ENCODE measurements at places on chromosomes 6 and 20. TPM values are rescaled to one million over a fixed set of nuclear protein-coding genes. Genes with fewer than 3 reads are reported as not detected.

DNA sequence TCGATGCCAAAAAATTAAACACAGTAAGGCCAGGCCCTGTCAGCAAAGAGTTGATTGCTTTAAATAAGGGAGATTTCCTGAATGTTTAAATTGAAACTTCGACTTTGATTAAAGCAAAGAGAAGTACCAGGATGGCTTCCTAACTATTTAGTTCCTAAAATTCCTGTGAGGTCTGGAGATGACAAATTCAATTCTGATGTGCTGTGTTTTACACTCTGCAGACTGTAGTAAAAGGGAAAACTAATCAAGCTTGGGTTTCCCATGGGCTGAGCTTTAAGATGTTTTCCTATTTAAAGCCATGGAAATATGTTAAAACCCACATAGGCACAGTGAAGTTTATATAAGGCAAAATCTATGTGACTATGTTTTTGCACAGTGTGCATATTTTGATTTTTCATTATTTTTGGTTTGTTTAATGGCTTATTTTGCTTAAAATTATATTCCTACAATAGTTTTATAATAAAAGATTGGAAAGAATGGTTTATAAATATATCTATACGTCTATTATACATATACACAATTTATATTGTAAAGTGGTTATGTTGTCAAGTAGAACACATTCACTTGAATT lies 198.5 kb upstream of the EYA4 start:
- no peak for DNase-seq

GRCh38 chr6:148317051-148317450 lies 25.6 kb upstream of the SASH1 start:
- no peak for DNase-seq

DNA sequence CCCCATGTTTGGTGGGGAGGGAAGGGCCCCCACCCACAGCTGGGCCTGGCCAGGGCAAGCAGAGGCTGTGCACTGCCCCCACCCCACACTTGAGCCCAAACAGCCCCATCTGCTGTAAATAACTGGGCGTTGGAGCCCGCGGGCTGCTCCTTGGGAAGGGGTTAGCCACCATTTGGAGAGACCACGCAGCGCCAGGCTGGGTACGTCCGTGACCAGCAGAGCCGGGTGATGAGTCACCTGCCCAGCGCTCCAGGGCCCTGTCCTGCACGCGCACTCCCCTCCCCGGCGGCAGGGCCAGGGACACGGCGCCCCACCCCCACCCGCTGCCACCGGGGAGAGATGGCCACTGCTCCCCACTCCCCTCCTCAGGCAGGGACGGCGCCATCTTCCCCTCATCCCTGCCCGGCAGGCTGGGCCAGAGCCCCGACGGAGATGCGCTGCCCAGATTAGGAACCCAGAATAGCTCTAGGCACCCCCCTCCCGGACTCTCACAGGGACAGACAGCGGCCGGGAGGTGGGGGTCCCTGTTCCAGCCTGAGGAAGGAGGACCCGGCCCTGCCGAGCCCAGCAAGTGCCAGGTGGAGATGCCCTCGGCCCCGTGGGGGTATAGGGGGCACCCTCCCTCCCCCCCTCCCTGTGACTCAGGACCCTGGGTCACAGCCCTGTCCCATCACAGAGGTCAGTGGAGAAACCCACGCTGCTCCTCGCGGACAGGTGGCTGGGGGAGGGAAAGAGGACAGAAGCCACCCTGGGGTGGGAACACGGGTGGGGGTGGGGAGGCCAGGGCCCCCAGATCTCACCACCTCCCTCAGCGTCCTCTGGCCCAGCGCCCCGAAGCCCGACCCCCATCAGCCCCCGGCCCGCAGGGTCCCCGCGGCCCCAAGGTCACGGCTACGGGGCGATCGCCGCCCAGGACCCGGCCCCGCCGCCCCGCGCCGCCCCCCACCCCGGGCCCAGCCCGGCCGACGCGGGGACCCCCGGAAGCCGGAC lies 642 bp downstream of the EEF1A2 start:
- no peak for DNase-seq

DNA sequence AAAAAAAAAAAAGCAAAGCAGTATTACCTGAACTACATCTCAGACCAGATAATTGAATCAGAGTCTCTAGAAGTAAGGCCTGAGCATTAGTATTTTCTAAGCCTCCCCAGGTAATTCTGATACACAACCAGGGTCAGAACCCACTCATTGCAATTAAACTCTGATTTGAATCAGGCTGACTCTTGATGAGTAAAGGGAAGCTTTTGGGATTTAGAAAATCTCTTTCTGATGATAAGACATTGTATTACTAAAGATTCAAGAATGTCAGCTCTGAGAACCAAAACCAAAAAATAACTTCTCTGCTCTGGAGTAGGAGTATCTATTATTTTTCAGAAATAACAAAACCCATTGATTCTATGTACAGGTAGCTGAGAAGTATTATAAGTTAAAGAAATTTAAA lies 100.1 kb upstream of the COL21A1 start:
- no peak for DNase-seq

DNA sequence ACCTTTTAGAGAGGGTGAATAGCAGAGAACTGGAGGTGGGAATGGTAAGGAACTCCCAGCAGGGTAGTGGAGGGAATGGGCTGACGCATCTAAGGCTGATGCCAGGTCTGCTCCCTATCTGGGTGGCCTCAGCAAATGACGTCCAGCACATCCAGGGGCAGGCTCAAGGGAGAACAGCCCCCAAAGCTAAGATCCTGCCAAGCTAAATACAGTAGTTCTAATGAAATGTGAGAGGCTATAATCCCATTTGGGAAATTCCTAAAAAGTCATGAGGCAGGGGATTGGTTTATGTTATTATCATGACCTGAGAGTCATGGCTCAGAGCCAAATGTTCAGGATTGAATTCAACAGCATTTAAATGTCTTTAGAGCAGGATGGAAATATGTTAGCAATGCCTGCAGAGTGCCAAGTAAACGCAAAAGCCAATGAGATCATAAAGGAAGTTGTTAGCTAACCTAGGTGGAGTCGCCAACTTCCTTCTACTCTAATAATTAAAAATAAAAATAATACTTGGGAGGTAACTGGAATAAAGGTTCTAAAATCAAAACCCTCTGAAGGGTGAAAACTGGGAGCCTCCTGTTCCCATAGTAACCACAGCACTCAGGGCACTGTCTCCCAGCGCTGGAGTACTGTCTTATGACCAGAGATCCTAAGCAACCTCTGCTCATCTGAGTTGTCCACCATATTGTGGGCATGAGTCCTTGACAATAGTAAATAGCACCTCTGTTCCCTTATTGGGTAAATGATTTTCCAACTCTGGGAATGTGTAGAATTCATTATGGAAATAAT lies 34.8 kb downstream of the IYD start:
- DNase-seq = no peak

DNA sequence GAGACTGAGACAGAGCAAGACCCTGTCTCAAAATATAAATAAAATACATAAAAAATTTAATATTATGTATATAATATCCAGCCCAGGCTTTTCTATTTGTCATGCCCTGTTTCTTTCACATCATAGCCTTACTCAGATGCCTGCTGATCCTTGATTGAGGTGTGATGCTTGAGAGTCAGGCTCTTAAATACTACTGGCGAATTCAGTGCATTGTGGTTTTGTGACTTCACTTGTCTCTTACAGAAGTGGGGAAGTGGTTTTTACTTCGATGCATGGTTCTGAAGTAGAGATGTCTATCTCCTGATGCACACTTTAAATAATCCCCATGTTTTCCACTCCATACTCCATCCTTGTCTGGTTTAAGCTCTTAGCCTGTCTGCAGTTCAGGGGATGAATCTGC lies 29.1 kb downstream of the ASXL1 start:
- DNase-seq = no peak

GRCh38 chr6:33199687-33200218 lies 712 bp downstream of the RXRB start:
- peak; percentile 92 for DNase-seq

- no peak for DNase-seq
Measured at GRCh38 chr6:34525431-34526175, 30.5 kb downstream of the SPDEF start.

DNA sequence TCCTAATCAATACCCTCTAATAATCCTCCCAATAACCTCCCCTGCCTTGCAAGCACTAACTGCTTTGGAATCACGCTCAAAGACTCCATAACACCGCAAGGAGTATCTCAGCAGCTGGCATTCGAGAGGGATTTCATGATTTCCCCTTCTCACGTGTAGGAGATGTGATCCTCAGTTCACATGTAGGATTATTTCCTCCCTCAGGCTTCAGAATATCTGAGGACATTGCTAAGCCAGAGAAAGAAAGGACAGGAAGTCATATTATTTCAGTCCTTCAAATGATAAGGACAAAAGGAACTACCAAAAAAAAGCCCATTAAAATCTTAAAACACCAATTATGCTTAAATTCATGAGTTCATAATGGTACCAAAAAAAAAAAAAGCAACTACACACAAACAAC lies 122.9 kb downstream of the NFATC2 start:
- no peak for DNase-seq

GRCh38 chr6:89118931-89119330 lies 1.1 kb upstream of the SRSF12 start:
- no peak for DNase-seq

GRCh38 chr6:28565823-28566526 lies 40.3 kb downstream of the GPX5 start:
- no peak for DNase-seq

GRCh38 chr6:69915346-69915745 lies 49.0 kb downstream of the COL19A1 start:
- DNase-seq = peak; percentile 8

GRCh38 chr6:148765898-148766808 lies 19.3 kb downstream of the UST start:
- no peak for DNase-seq

- no peak for DNase-seq
Measured at GRCh38 chr20:57628047-57628961, 8.1 kb upstream of the ZBP1 start.

- DNase-seq = no peak
Measured at GRCh38 chr6:42783876-42784642, 2.2 kb downstream of the BICRAL start.

DNA sequence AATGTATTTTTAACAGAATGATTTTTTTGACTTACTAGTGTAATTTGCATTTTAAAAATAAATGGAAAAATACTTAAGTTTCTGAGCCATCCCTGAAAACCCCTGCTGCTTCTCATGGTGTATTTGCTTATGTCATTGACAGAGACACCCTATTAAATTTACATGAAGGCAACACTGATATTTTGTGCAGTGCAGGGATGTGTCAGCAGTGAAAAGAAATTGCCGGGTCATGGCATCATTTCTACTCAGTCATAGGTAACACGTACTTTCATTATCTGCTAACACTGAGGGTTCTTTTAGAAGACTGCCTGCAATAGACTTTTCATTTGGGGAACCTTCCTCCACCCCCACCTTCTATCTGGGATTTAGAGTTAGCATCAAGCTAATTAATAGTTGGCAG lies 136.7 kb upstream of the RNF217 start:
- DNase-seq = no peak

DNA sequence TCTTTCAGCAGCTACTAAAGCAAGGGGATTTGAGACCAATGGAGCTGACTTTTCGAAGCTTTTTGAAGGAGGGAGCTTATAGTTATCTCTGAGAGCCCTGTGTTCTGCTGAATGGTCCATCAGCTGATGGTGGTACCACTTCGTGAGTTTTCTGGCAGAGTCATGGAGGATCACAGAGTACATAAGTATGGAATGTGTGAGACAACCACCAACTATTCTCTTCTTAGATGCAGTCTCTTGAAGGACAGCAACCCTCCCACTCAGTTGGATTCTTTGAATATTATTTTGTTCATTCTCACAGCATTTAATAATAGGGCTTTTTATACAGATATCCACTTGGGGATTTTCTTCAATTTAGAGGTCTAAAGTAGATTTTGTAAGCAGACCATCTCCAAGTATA lies 75.3 kb downstream of the ELOVL2 start:
- DNase-seq = no peak

GRCh38 chr6:119024111-119024510 lies 54.4 kb downstream of the FAM184A start:
- peak; percentile 59 for DNase-seq

DNA sequence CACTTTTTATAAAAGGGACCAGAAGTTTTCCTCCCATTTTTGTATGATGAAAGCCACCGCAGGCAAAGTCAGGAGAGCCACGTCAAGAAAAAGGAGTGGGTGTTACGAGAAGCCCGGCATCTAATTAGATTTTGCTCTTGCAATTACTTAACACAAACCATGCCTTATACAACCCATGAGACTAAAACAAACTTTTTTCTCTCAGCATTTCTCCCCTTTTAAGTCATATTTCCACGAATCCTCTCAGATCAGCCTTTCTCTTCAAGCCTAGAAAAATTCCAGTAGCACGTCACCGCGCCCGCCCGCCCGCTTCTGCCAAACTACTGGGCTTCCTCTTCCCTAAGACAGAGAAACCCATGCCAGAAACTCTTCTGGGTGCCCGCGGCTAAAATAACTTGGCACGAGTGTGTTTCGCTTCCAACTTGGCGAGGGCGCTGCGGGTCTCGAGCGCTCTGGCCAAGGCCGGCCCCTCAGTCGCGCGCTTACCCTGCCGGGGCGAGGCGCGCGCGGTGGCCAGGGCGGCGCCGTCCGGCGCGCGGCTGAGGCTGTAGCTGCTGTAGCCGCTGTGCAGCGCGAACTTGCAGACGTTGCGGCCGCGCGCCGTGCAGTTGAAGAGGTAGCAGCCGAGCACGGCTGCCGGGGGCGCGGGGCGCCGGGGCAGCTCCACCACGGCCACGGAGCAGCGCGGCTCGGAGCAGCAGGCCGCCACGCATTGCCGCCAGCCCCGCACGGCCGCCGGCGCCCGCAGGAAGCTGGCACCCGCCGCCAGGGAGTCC lies 1.0 kb downstream of the LRP11 start:
- peak; percentile 83 for DNase-seq

GRCh38 chr6:89921197-89921596 lies 26.9 kb downstream of the GJA10 start:
- no peak for DNase-seq

GRCh38 chr6:33983109-33983716 lies 162.7 kb downstream of the GRM4 start:
- no peak for DNase-seq

- DNase-seq = no peak
Measured at GRCh38 chr20:61861054-61861841, 204.4 kb downstream of the TAF4 start.

DNA sequence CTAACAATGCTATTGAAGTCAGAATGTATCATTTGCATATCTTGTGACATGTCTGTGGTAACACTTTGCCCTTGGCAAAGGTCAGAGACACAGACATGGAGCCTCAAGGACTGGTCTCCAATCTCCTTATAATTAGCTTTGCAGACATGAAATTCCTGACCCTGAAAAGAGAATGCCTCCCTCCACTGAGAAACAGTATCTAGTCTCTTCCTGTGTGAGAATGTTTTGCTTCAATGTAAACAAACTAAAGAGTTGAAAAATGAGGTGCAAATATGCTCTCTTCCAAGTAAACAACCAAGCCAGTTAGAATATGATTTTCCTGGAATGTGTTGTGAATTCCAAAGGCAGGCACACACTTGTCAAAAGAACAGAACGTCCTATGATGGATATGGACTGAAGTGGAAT lies 407.1 kb upstream of the MARCKS start:
- no peak for DNase-seq

ALDH8A1 gene
- not detected for total RNA-seq

ACTL10 gene
- 0.19 TPM for total RNA-seq

STXBP5 gene
- total RNA-seq = 12.0 TPM

PRPH2 gene
- total RNA-seq = 0.06 TPM

BANF2 gene
- not detected for total RNA-seq

RXRB gene
- 21.7 TPM for total RNA-seq

PRIM2 gene
- 52.8 TPM for total RNA-seq

TRIM27 gene
- 94.5 TPM for total RNA-seq

MMP24 gene
- 1.4 TPM for total RNA-seq

BPIFB4 gene
- total RNA-seq = not detected

HLA-B gene
- total RNA-seq = 21.8 TPM
